NCI-H146 (cell line): ENCODE measurements at places on chromosomes 12 and 14.

GRCh38 chr14:103216857-103217256 lies 93.6 kb downstream of the TNFAIP2 start:
- no peak for DNase-seq

DNA sequence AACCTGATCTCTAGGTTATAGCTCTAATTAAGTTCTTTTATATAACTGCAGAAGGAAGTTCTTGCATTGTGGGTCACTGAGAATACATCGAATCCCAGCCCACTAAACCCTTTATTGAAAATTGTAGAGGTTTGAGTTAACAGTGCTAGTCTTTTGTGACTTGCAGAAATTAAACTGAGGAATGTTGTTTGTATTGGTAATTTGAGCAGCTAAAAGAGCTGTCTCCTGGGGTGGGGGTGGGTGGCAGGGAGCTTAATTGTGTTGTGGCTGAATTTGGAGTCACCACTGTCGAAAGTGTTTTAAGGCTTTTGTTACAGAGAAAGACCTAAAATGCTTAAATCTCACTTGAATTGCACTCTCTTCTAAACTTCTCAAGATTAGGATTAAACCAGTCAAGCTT lies 3.2 kb upstream of the COX8C start:
- DNase-seq, result peak; percentile 49

GRCh38 chr12:108914121-108914531 lies 34.2 kb downstream of the DAO start:
- no peak for DNase-seq

GRCh38 chr12:127120851-127121250 lies 1146.1 kb upstream of the TMEM132C start:
- no peak for DNase-seq

- peak; percentile 36 for DNase-seq
Measured at GRCh38 chr14:64971943-64972791, at the start of gene RAB15. TSS of gene RAB15 (minus strand) at chr14:64972336. CDS start at chr14:64972076, 260 bp downstream.
